ENCODE measurements at places on chromosomes 5 and 9.
A peak's percentile ranks its signal among the peaks of the same experiment; 100 is the strongest.

DNA sequence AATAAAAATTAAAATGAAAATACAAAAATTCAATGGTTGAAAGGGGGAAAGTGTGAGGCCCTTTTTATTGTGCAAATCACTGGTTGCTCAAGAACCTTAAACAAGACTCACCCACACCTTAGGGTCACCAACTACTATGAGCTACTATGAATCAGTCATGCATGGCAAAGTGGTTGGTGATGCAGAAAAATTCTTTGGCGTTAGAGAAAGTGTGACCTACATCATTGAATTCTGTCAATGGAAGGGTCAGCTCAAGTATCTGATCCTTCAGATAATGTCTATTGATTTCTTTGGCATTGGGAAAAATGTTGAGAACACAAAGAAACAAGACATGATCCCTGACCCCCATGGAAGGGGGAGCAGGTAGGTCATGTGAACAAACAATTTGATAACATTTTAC is 149.7 kb upstream of the ADCY2 start:
- no peak for DNase-seq

DNA sequence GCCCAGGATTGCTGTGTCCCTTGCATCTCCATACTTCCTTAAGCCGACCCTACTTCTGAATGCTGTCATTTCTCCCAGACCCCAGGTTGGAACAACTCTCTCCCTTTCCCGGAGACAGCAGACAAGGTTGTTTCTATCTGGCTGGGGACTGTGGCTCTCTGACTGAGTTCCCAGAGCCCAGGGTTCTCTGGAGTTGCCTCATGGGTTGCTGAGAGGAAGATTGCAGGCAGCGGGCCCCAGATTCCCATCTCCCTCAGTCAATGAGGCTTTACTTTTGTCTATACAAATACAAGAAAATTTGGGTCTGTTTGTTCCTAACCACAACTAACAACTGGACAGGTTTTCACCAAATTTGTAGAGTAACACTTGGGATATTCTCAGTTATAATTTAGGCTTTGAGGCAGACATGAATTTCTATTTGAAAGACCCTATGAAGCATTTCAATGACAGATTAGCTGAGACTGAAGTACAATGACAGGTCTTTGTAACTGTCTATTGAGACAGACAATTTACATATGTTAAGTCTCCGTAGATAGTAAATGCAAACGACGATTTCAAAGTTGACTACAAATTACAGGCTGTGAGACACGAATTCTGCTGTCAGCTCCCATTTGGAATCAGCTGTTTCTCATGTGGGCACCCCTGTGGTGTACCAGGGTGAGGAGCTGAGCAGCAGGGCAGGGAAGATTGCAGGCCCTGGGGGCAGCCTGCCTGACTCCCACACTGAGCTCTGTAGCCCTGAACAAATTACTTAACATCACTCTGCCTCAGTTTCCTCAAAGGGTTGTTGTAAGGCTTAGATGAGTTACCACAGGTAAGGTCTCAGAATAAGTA is 107.5 kb downstream of the ATP10B start:
- DNase-seq, result no peak

DNA sequence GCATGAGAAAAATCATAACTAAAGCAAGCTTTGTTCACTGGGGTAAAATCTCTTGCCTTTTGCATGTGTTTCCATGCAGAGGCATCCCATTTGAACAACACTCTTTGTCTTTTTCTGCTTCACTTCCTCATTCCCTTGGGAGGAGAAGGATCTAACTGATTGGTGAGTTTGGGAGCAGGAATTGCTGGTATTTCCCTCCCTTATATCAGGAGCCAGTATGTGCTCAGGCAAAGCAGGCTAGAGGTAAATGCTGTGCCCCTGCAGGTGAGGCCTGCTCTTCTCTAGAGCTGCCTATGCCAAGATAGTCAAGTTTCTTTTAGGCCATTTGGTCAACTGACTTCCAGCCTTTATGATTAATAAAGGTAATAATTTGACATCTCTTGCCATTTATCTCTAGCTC is 179.9 kb downstream of the COX7C start:
- DNase-seq, result no peak

GRCh38 chr9:105510024-105510423 is 47.9 kb upstream of the FKTN start:
- DNase-seq, result no peak

DNA sequence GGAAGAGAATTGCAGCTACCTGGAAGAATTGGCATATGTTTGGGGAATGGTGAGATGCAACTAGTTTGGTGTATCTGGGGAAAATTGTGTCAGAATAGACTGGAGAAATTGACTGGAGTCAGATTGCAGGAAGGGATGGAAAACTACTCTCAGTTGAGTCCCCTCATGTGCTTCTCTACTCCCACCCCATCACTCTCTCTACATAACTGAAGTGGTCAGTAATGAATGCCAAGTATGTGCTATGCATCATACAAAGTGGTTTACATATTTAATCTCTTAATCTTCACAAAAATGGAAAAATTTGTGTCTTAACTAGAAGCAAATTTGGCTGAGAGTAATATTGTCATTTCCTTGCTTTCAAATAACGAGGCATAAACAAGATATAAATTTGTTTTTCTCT is 146.4 kb upstream of the TNC start:
- no peak for DNase-seq

DNA sequence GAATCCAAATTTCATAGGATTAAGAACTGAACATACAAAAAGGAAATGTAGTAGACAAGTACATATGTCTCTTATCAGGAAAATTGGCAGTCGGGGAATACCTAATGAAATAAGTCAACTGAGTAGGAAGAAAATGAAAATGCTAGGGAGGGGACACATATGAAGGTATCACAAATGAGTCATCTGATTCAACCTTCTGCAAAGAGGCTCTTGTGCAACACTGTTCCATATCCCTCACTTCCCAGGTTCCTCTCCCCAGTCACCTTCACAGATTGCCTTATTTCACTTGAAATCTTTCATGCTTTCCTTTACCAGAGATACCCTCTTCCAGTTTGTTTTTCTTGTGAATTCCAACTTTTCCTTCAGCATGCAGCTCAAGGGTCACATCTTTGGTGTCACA is 139.0 kb downstream of the RFX3 start:
- no peak for DNase-seq

- DNase-seq, result no peak
These were observed 122.5 kb downstream of the CDH18 start for GRCh38 chr5:19865336-19866089.

GRCh38 chr9:130837002-130837511 is 2.0 kb downstream of the ABL1 start:
- DNase-seq, result peak; percentile 70

- DNase-seq, result no peak
These were observed 15.5 kb downstream of the OLFML2A start for GRCh38 chr9:124792257-124793014.

DNA sequence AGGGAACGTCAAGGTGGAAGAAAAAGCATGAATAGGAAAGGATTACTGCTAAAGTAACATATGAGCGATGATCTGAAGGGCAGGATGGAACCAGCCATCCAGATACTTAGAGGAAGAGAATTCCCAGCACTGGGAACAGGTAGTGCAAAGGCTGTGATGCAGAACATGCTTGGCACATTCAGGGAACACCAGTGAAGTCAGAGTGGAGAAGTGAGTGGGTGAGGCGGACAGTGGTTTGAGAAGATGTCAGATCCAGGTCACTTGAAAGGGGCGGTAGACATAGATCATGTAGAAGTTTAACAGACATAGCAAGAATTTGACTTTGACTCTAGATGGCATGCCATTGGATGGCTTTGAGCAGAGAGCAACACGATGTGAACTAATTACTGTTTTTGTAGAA is 374.2 kb downstream of the PDE4D start:
- no peak for DNase-seq

GRCh38 chr5:81391-82021 is 10.5 kb upstream of the PLEKHG4B start:
- no peak for DNase-seq

DNA sequence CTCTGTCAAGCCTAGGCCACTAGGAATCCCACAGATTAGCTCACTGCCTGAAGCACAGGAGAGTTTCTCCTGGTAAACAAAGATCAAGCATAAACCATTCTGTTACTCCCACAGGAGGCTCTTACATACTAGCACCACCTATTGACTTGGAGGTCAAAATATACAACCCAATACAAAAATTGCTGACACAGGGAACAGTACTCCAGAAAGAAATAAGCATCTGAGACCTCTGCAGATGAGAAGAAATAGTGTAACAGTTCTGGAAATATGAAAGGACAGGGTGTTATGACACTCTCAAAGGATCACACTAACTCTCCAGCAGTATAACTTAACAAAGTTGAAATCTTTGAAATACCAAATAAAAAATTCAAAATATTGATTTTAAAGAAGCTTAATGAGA is 269.6 kb upstream of the ARRDC3 start:
- no peak for DNase-seq

DNA sequence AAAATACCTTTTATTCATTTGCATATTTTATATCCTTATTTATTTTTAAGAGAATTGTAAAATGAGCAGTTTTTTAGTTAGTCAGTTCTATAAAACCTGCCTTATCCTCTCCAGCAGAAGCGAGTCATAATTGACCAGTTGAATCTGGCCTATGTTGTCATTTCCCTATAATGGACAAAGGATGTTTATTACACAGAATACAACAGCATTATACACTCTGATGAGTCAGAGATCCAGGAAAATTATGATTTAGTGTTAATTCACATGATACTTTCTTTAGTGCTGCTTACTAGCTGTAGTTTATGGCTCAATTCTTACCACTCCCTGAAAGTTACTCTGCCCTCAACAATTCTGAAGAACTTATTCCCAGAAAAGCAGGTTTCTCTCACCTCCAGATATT is 26.8 kb upstream of the LURAP1L start:
- no peak for DNase-seq

GRCh38 chr9:120663950-120664349 is 50.3 kb downstream of the MEGF9 start:
- no peak for DNase-seq

- no peak for DNase-seq
These were observed 51.3 kb downstream of the AK8 start for GRCh38 chr9:132826621-132827365.

GRCh38 chr5:150647275-150648251 is 7.1 kb downstream of the SYNPO start:
- DNase-seq, result peak; percentile 81

GRCh38 chr9:120783602-120784047 is 9.6 kb downstream of the FBXW2 start:
- no peak for DNase-seq

- DNase-seq, result no peak
These were observed 4.8 kb upstream of the PITX1 start for GRCh38 chr5:135038813-135039270.

DNA sequence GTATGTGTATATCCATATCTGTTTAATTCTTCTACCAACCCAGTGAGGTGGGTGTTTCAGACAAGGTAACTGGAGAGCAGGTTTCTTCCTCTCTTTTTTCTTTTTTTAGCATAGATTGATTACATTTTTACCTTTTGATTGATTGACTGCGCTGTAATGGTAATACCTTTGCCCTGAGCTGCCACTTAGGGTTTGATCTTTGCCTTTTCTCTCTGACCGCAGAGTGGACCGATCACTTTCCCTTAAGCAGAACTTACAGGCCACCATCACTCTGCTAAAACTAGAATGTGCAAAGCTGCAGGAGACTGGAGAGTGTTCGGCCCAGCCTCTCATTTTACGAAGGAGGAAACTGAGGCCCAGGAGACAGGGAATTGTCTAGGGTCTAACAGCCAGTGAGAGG is 38.0 kb downstream of the RCL1 start:
- DNase-seq, result no peak

DNA sequence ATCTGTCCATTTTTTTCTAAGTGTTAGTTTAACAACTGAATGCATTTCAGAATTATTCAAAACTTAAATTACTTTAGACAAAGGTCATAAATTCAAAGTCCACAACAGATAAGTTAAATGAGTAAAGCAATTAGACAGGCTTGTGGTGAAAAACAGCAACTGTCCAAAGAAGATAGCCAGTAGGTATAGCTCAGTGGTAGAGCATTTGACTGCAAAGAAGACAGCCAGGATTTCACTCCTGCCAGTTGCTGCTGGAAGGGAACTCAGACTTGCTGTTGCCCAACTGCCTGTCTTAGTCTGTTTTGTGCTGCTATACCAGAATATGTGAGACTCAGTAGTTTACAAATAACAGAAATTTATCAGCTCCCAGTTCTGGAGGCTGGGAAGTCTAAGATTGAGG is 10.0 kb downstream of the FANCC start:
- DNase-seq, result no peak

DNA sequence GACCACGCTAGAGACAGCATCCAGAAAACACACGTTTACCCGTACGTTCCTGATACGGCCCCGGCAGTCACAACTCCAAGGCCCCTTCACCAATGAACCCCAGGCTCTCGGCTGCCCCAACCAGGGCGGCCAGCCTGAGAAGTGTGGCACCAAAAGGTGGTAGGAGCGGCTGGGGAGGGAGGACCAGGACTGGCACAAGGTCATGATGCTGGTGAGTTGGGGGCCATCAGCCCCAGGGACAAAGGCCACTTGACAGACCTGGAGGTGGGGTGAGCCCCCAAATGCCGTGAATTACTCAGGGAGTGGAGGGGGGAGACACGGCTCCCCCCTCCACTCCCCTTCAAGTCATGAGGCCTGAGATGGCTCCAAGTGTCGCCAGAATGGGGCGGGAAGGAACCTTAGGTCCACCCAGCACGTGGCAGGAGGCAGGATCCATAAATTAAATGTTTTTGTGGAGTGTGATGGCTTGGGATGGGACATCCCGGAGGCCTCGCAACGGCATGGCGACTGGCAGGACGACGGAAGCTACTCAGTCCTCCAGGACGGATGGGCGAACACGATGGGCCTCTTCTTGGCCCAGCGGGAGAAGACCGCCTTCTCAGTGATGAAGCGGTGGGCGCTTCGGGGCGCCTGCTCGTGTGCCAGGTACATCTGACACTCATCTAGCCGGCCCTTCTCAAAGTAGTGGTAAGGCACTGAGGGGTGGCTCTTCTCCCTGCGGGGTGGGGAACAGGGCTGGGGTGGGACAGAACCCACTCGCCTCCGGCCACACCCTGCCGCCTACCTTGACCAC is 8.7 kb upstream of the ST6GALNAC6 start:
- no peak for DNase-seq

DNA sequence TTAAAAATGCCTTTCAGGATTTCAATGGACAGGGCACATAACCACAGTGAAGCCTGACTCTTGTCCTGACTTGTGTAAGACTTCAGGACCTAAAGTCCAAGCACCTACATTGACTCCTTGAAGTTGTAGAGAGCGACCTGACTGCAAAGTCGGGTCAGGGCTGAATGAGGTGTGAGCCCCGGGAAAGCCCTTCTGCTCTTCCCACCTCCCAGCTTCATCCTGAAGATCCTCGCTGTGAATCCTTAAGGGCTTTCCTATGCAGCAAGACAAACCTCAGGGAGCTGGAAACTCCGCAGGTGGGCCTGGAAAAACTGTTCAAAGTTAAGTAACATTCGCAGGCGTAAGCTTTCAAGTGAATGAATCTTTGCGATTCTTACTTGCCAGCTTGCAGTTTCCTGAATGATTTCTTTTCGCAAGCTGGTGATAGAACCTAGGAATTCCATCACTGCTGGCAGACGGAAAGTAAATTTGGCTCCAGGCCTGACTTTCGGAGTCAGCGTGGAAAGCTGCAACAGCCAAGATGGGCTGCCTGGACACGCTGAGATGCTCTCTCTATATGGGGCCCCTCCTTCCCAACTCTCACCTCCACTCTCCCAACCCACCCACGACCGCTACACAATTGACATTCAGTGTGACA is 10.9 kb downstream of the SEMA5A start:
- DNase-seq, result peak; percentile 59
